ENCODE measurements at places on chromosomes 5 and 9.

DNA sequence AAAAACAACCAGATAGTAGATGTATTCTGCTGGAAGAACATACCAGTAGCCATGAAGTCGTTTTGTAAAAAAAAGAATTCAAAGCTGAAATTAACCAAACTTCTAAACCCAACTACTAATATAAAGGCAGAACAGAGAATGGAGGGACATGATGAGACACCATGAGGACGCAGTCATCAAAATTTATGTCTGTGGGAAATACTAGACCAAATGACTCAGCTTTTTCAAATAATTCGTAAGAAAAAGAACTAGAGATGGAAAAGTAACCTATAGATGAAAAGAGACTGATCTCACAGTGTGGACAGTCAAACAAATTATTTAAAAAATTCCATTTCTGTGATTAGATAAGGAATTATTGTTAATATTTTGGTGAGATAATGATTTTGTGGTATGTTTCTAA is 10.3 kb downstream of the TTC23L start:
- no peak for DNase-seq

DNA sequence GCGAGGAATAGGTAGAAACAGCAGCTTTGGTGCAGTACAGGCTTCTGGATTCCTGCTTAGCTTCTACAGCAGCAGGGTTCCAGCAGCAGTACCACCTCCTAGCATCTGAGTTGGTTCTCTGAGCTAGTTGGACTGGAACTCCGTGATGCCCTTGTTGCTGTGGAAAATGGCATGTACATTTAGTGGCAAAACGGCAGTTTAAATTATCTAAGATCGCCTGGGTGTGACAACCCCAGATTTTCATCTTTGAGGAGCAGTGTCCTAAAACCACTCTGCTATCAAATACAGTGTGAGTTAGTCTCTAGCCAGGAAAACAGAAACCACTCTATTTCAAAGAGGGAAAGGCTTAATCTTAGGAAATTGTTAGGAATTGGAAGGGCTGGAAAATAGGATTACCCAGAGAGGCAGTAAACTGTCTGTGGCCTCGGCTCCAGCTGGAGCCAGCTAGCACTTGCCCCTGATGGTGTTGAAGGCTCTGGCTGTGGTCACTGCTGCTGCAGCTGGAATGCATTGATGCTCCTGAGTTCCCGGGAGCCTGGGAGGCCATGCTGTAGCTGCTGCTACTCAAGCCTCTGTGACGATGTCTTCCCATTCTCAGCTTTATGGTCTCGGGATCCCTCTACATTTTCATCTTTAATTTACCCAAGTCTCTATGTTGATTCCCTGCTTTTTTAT is 29.4 kb downstream of the RAD23B start:
- DNase-seq: no peak

- no peak for DNase-seq
Observed at GRCh38 chr9:90958328-90958727, 156.7 kb downstream of the SYK start.

GRCh38 chr5:106080535-106080934 is 1590.2 kb downstream of the EFNA5 start:
- DNase-seq: no peak

- no peak for DNase-seq
Observed at GRCh38 chr5:139651853-139652787, 4.0 kb downstream of the CXXC5 start.

GRCh38 chr5:149132474-149132873 is 8.8 kb upstream of the ABLIM3 start:
- DNase-seq: no peak

GRCh38 chr5:80739898-80740297 is 85.1 kb upstream of the DHFR start:
- DNase-seq: no peak

DNA sequence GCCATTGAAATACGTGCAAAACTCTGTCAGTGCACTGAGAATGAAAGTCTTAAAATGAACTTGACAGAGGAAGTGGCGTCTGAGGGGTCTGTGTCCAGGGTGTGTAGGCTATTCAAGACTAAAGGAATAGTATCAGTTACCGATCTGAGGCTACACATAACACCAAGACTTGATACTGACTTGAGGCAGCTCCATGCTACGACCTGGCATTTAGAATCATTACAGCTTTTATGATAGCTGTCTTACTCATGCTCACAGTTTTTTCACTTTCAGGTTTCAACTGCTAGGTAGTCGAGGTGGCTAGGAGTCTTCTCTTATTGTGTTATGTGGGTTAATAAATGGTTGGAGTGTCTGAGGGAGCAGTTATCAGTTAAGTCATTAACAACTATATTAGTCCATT is 92.8 kb upstream of the SLCO6A1 start:
- no peak for DNase-seq

DNA sequence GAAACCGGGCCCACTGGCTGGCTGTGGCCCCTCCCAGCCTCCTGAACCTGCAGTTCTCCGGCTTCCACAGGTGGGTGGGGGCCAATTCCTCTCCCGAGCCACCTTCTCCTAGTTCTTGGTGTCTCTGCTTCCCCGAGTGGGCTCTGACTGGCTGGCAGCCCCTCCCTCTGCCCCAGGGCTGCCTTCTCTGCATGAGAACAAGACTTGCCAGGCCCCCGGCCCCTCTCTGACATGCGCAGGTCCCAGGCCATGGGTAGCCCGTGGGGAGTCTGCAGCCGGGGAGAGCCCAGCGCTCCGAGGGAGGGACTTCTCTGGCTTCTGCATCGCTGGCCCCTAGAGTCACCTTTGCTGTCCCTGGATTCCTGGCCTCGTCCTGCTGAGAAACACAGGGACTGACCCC is 421.7 kb downstream of the IRX2 start:
- DNase-seq: no peak
